ENCODE measurements at places on chromosomes 4 and X.
A peak's percentile ranks its signal among the peaks of the same experiment; 100 is the strongest.

DNA sequence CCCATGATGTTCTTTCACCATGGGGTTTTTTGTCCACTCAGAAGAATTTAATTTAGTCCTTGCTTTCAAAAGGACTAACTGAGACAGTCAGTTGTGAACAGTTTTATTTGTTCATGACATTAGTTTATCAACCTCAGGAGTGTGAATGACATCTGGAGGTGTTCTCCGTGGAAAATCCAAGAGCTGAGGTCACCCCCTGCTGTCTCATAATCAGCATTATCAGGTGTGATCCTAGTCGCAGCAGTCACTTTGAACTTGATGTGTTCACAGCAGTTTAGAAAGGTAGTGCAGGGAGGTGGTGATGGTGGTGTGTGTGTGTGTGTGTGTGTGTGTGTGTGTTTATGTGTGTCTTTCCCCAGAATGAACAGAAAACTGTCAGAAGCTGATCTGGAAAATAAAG lies 1760.8 kb upstream of the PCDH10 start:
- no peak for DNase-seq

GRCh38 chr4:25654971-25655963 lies at the start of gene SLC34A2:
Gene SLC34A2 (plus strand): TSS chr4:25655851. CDS start chr4:25662501, 6,650 bp downstream.
- DNase-seq, result peak; percentile 72

DNA sequence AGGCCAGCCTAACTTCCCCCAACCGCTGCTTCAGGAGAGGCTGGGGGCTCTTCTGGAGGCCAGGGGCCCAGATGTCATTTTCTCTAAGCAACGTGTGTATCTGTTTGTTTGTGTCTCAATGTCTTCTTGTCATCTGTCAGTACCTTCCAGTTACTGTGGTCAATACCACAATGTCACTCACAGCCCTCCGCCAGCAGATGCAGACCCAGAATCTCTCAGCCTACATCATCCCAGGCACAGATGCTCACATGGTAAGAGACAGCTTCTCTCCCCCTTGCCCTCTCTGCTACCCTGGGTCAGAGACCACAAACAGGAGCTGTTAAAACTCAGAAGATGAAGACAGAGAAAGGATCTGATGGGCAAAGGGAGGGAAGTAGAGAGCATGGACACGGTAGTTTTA lies 5.0 kb downstream of the XPNPEP2 start:
- no peak for DNase-seq

- no peak for DNase-seq
These were observed 192.4 kb downstream of the STPG2 start for GRCh38 chr4:97950836-97951235.

DNA sequence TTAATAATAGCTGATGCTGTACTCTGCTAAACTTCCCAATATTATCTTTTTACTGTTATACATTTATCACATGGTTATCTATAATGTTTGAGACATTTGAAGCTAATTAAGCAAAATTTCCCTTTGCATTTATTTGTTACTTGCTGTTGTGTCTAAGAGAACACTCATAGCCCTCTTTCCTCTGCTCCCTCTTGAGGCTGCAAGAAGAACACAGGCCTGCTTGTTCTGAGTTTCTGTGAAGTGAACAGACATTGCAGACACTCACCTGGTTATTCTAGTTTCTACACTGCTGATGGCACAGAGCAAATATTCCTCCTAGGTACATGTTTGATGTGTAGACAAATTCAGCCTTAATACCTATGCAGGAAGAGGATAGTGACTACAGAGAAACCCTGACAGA lies 367.8 kb downstream of the GASK1B start:
- DNase-seq, result no peak

- DNase-seq, result no peak
These were observed 64.2 kb downstream of the SPINK2 start for GRCh38 chr4:56757261-56757746.

GRCh38 chr4:95267081-95267480 lies 281.7 kb downstream of the UNC5C start:
- no peak for DNase-seq

DNA sequence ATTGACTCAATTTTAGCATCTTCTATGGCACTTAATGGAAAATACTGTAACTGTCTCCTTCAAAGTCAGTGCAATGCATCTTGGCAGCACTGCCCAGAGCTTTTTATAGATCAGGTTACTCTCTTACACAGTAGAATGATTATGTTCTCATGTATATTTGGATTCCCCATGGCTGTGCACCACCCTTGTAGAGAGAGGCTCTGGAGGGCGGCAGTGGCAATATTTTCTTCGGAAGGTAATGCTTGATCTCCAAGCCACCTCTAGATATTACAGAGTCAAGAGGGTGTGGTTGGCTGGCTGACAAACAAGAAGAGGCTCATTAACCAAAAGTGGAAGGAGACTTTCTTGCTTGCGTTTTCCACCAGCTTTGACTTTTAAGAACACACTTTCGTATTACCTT lies 72.8 kb upstream of the ARSJ start:
- DNase-seq, result no peak

DNA sequence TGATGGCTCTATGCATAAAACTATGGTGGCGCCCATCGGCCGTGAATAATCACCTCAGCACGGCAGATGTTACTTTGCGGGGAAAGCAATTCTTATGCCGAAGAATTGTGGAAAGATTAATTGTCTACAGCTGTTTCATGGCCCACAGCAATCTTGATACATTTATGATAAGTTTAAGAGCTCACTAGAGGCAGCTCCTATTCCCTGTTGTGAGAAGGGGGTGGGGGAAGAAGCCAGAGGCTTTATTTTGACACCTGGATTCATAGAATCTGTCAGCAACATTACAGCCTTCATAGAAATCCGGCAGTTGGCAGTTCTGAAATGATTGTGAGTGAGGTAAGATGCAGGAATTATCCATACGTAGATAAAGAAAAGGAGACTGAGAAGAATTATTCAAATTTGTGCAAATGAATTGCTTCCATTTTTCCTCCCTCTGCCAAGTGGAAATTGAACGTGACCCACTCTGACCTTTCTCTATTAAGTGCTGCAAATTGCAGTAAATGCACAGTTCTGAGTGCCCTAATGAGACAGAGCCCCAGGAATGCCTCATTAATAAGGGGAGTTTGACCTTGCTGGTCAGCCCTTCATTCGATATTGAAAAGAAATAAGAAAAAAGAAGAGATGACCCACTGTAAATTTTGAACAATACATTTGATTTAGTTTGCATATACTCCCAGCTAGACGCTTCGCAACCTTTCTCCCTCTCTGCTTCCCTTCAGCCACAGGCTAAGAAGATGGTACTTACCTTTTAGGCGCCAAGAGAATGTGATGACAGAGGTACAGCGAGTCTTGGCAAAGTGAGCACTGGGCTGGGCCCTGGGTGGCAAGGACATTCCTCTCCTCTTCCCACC lies 188.8 kb downstream of the GPAT3 start:
- no peak for DNase-seq

- no peak for DNase-seq
These were observed 254.2 kb downstream of the KCTD8 start for GRCh38 chr4:44194365-44194764.

DNA sequence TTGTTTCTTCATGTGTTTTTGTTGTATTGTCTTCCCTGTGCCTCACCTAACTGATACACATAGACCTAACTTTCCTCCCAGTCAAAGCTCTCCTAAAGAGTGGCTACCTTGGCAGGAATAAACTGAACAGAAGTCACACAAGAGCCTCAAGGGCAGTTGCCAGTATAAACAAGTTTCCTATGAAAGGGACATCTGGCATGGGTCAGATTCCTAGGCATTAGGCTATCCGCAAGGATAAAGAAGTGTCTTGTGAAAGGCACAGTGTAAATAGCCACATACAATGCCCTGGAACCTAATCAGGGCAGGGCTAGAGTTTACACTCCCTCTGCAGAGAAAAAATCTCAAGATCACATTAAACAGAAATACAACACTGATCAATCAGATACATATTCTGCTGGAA lies 220.8 kb downstream of the SPANXN3 start:
- no peak for DNase-seq

DNA sequence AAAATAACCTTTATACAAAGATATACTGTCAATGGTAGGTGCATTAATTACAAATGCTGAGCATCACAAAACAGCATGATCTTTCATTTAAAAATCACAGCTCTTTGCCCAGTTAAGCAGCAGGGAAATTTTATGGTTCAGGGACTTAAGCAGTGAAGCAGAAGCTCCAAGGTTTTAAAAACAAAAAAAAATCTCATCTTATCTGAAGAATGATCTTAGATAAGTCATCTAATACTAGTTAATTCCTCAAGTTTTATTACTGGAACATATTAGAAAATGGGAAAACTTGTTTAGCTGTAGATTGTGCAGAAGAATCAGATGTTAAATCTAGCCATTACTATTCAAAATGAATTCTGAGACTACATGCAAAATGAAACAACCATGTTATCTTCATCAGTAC lies 289.9 kb downstream of the GASK1B start:
- DNase-seq, result no peak

- DNase-seq, result no peak
These were observed 6.5 kb upstream of the GPR101 start for GRCh38 chrX:137040113-137040794.

DNA sequence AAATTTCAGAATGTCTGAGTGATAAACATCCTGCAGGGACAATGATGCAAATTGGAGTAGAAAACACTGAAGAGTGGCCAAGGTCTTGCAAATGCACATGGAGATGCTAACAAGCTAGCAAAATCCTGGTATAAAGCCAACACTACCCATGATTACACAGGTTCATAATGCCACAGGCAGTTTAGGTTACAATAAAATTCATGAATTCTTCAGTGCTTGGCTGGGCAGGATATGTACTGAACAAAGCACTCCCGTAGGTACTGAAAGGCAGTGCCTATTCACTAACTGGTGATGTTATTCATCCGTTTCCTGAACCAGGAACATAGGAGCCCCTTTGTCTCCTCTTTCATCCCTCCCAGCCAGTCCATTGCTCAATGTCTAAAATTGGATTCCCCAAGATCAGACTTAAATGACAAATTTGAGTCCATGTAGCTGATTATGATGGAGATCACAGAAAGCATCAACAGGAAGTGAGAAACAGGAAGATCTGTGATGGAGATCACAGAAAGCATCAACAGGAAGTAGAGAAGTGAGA lies 244.5 kb downstream of the DMD start:
- DNase-seq, result no peak

GRCh38 chr4:42618023-42618422 lies 38.9 kb downstream of the ATP8A1 start:
- DNase-seq, result no peak

GRCh38 chrX:140822184-140822583 lies 112.6 kb downstream of the LINC00632 start:
- no peak for DNase-seq

- DNase-seq, result no peak
These were observed 18.6 kb downstream of the TBCK start for GRCh38 chr4:106297245-106298035.

DNA sequence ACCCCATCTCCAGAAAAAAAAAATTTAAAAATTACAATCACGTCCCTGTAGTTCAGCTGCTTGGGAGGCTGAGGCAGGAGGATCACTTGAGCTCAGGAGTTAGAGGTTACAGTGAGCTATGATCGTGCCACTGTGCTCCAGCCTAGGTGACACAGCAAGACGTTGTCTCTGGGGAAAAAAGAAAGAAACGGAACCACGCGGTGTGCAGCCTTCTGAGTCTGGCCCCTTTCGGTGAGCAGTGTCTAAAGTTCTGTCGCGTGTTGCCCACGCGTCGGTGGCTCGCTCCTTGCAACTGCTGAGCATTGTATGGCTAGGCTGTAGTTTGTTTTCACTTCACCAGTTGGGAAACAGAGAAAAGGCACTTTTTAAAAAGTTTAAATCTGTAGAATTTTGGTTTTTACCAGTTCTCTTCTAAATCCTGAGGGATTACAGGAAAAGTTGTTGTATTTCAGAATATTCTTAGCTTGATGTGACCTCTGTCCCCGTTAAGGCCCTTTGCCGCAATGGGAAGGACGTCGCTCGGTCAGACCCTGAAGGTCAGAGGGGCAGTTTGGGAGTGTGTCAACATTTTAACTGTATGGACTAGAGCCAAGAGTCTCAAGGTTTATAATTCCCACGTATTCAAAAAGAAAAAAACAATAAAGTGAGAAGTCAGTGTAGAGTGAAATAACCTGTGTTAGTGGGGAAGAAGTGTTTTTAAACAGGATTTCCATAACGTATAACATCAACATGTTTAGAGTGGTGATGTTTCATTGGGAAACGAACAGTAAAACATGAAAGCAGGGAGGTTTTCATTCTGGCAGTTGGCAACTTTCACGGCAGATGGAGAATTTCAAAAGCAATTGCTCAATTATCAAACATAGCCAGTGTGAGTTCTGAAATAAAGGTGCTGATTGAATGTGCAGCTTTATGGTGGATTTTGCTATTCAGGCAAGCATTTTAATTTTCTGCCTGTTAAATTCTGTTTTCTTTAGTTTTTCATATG lies 45.8 kb upstream of the MSANTD1 start:
- DNase-seq, result no peak

DNA sequence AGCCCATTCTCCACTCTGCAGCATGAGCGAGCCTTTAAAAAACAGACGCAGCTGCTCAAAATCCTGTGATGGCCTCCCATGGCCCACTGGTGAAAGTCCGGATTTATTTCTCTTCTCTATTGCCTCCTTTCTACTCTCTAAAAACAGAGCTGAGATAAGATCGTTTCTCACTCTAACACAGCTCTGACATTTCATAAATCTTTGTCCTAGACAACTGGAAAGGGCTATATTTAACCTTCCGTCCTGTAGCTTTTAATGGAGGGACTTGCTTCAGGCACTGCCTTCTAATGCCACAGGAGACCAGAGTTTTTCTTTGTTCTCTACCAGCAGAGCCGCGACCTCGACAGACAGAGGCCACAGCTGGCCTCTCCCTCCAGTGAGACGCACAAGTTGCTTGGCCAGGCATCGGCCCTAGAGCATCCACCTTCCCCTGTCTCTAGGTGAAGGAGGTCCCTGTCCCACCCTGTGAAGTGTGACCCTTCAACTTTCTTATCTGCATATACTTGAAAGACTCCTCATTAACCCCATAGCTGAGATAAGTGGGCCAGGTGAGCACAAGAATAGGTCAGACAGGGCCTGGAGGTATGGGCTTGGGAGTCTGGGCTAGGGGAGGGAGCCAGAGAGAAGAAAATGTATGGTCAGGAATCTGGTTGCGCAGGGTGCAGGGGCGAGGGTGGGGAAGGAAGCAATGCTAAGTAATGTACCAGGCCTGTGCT lies 50.0 kb downstream of the RTL5 start:
- DNase-seq, result no peak

GRCh38 chr4:112752510-112752909 lies 115.6 kb downstream of the LARP7 start:
- DNase-seq, result no peak

- DNase-seq, result no peak
These were observed 1283.8 kb upstream of the PABPC4L start for GRCh38 chr4:135485371-135485770.

- DNase-seq, result peak; percentile 3
These were observed 605 bp upstream of the CDKL2 start for GRCh38 chr4:75630937-75631329.

DNA sequence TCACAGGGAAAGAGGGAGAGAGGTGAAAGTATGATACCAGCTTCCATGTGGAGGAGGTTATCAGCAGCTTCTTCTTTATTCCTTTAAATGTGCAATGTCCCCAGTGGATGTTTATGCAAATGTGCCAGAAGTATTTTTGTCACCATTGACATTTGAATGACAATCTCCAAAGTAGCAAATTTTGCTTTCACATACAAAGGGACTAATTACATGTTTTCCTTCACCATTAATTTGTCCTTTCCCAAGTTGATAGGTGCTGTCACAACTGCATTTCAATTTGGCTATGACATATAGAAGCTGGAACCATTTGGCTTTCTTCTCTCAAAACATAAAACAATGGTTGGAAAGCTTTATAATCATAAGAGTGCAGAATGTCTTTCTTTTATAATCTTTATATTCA lies 469.0 kb upstream of the NWD2 start:
- DNase-seq, result no peak

All from nephron progenitor cell (in vitro differentiated cells).